ENCODE measurements at places on chromosomes 7 and 10. TPM values are rescaled to one million over a fixed set of nuclear protein-coding genes. Genes with fewer than 3 reads are reported as not detected.

GRCh38 chr10:48536916-48537890 lies 67.7 kb downstream of the ARHGAP22 start:
- DNase-seq = no peak

Gene ITPRID1
- total RNA-seq = 0.95 TPM

- no peak for DNase-seq
Measured at GRCh38 chr7:27872356-27873275, 132.7 kb downstream of the TAX1BP1 start.

DNA sequence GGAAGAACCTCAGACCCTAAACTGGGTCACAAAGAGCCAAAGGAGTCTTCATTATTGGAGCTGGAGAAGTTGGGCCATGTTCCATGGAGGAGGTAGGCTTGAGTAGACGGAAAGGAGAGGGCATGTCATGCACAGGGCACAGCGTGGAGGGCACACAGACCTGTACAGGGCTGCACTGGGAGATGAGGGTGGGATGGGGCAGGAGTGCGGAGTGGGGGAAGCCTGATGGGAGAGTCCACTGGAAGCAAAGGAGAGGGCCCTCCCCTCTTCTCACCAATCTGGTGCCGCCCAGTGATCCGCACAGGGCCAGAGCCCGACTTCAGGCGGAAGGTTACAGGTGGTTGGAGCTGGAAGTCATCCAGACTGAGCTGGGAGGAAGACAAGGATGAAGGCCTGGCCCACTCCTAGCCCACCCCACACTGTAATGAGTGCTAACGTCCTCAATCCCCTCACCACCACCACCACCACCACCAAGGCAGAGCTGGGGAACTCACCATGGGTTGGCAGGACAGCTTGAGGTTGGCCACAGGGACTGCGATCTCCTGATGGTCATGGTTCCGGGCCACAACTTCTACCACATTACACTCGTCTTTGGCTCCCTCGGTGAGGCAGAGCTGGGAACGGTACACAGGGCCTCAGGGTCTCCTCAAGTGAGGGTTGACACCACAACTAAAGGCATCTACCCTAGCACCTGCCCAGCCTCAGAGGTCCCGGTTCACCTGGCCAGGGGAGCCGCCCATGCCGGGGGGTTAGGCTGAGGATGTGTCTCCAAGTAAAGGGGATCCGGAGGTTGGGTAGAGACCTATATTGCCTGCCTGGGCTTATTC lies 1.0 kb downstream of the NPM3 start:
- DNase-seq = no peak

DNA sequence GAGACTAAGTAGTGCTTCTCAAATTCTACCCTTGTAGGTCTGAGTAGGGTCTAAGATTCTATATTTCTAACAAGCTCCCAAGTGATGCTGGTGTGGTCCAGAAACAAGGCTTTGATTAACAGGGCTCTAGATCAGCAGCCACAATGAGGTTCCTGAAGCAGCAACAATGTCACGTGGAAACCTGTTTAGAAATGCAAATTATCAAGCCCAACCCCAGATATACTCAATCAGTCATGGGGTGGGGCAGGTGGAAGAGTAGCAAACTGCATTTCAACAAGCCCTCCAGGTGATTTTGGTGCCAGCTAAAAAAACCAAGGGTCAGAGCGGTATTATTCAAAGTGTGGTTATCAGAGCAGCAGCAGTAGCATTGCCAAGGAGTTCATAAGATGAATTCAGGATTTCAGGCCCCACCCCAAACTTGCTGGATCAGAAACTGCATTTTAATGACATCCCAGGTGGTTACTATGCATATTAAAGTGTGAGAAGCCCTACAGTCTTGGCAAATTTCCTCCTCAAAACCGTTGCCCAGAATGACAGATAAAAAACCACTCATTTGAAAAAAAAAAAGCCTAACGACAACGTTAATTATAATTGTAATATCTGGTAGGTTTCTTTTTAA lies 199.2 kb downstream of the AHR start:
- DNase-seq = no peak

Data from Calu3 (cell line).